ENCODE measurements at places on chromosomes 7 and 10.

- no peak for DNase-seq
Measured at GRCh38 chr10:10730471-10731043, 287.1 kb upstream of the CELF2 start.

- DNase-seq = no peak
Measured at GRCh38 chr10:113933894-113934532, 79.6 kb downstream of the NHLRC2 start.

DNA sequence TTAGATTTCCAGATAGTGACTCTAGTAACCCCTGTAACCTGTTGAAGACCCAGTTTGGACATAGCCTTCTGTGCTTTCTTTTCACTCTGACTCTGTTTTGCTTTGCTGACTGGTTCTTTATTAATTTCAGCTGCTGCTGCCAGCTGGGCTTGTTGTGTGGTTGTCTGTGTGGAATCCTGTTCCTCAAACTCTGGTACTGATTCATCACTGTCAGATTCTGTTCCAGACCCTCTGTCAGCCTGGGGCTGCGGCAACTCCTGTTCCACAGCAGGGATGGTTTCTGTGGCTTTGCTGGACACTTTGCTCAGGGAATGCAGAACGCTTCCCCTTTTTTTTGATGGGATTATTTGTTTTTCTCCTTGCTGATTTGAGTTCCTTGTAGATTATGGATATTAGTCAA lies 104.9 kb downstream of the SEC23IP start:
- no peak for DNase-seq

- DNase-seq = no peak
Measured at GRCh38 chr10:30979956-30980355, 51.7 kb downstream of the ZNF438 start.

DNA sequence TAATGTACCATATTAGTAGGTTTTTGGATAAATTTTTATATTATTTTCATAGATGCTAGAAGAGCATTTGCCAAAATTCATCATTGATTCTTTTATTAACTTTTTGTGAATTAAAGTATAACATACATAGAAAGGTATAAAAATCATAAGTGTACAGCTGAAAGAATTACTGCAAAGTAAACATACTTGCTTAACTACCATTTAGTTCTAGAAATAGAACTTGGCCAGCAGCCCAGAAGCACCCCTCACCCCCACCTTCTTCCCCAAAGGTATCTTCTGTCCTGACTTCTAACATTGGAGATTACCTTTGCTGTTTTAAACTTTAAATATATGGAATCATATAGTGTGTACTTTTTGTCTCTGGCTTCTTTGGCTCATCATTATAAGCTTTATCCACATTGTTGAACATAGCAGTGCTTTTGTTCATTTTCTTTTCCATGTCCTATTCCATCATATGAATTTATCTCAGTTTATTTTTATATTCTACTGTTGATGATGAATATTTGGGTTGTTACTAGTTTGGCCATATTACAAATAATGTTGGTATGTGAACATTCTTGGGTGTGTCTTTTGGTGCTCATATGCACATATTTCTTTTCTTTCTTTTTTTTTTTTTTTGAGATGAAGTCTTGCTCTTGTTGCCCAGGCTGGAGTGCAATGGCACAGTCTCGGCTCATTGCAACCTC lies 142.8 kb downstream of the ADK start:
- no peak for DNase-seq

GRCh38 chr7:131076032-131076431 lies 251.6 kb upstream of the MKLN1 start:
- no peak for DNase-seq

DNA sequence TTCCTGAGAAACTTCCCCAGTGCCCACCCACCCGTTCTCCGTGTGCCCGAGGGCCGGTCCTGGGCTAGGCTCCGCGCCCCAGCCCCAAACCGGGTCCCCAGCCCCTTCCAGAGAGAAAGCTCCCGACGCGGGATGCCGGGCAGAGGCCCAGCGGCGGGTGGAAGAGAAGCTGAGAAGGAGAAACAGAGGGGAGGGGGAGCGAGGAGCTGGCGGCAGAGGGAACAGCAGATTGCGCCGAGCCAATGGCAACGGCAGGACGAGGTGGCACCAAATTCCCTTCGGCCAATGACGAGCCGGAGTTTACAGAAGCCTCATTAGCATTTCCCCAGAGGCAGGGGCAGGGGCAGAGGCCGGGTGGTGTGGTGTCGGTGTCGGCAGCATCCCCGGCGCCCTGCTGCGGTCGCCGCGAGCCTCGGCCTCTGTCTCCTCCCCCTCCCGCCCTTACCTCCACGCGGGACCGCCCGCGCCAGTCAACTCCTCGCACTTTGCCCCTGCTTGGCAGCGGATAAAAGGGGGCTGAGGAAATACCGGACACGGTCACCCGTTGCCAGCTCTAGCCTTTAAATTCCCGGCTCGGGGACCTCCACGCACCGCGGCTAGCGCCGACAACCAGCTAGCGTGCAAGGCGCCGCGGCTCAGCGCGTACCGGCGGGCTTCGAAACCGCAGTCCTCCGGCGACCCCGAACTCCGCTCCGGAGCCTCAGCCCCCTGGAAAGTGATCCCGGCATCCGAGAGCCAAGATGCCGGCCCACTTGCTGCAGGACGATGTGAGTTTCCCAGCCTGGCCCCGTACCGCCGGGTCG lies at the start of gene SCD:
SCD (plus strand) TSS at position 469 of the 803 bp plus-strand sequence; CDS start at position 741, 272 bp downstream.
- peak; percentile 49 for DNase-seq

DNA sequence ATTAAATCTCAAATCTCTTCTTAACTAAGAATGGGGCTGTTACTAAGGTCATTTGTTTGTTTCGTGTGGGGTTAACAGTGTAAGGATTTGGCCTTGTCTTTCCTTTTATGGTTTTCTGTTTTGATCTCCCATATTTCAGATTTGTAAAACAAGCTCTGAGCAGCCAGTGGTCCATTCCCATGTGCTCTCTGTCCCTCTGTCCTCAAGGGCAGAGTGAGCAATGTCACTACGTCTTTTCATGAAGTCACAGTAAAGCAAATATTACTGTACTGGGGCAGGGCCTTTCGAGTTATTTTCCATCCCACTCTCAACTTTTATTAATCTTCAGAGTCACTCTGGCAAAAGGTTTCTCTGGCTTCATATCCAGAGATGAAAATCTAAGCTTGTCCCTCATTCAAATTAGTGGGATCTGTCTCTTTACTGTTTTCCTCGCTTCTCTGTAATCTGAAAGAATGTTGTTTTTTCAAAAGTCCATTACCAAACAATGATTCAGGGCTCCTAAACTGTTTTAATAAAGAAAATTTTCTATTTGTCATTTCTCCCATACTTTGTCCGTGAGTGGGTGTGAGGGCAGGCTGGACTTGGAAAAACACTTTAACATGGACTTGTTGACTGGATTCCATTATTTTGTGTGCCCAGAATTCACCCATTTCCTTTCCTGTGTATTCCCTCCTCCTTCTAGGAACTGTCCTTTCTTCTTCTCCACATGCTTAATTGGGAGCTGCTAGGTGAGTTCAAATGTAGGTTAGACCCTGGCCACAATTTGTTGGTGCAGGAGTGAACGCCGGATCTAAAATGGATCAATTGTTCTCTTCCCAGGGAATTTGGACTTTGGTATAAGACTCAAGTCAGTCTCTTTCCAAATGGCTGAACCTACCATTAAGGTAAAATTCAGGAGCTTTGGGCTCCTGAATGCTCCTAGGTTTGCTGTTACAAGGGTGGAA lies 42.1 kb upstream of the NAMPT start:
- DNase-seq = no peak

GRCh38 chr7:47180516-47180826 lies 401.4 kb downstream of the TNS3 start:
- no peak for DNase-seq

DNA sequence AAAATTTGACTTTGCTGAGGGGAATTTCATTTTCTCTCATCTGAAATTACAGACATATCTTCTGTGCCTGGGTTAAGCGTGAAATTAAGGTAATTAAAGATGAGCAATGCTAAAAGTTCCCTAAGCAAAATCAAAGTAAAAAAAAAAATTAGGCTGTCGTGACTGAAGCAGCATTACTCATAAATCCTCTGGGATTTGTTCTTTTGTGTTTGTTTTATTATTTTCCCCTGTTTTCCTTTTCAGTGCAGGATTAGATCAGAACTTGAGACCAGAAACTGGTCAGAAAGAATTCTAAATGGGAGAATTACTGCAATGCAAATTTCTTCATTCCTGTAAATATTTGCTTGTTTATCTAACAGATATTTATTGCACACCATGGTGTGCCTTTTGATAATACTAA lies 141.4 kb upstream of the BET1 start:
- no peak for DNase-seq

DNA sequence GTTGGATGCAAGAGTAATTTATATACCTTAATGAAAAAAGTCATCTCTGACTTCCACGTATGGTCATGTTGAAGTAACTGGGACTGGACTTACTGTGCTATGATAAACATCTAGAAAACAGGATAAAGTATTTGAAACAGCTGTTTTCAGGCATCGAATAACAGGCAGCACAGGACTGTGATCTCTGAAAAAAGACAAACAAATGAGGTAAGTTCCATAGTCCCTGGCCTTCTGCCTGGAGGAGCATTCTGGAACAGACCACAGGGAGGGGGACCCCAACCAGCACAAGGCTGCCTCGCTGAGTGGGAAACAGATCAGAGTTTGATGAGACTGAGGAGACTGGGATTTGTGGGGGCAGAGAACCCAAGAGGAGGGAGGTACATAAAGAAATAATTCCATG lies 89.1 kb upstream of the HABP2 start:
- no peak for DNase-seq

DNA sequence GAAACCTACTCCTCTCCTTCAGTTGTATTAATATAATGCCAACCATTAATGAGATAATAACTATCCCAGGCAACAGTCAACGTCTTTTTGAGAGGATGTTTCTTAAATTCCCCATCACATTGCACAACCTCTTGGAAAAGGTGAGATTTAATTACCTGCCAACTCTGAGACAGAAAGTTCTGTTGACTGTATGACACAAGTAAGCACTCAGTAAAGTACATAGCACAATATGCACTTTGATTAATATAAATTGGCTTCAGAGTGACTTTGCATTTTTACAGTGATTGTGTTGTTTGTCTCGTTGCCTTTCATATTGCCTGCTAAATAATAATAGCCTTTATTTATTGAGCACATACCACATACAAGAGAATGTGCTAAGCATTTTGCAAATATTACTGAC lies 46.7 kb downstream of the CAV1 start:
- no peak for DNase-seq

DNA sequence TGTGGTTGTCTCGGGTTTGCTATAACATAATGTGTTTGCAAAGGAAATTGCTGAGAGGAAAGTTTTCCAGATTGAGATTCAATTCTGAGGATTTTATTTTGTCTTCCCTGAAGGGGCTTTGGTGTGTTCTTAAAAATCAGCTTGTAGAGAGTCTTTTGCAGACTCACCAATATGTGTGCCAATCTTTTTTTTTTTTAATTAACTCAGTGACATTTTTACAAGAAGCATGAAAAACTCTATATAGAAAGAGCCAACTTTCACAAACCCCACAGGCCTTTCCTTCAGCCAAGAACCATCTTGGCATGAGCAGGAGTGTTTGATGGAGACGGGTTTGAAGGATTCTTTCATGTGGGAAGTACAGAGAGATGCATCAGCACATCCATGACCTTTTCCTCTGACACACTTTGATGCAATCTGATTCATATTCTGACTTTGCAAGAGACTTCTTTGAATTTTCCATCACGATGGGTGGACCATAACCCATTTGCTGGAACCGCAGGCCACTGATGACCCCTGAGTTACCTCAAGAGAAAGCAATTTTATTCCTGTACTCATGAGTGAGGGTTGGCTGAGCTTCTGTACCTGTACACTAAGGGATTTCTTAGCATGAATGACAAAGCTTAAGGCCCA lies 892.6 kb downstream of the XPNPEP1 start:
- no peak for DNase-seq

GRCh38 chr7:155804431-155804831 lies 7.8 kb downstream of the SHH start:
- DNase-seq = no peak

- no peak for DNase-seq
Measured at GRCh38 chr7:66297579-66297978, 92.4 kb downstream of the TPST1 start.

GRCh38 chr10:122507616-122508015 lies 46.3 kb downstream of the HTRA1 start:
- DNase-seq = no peak

DNA sequence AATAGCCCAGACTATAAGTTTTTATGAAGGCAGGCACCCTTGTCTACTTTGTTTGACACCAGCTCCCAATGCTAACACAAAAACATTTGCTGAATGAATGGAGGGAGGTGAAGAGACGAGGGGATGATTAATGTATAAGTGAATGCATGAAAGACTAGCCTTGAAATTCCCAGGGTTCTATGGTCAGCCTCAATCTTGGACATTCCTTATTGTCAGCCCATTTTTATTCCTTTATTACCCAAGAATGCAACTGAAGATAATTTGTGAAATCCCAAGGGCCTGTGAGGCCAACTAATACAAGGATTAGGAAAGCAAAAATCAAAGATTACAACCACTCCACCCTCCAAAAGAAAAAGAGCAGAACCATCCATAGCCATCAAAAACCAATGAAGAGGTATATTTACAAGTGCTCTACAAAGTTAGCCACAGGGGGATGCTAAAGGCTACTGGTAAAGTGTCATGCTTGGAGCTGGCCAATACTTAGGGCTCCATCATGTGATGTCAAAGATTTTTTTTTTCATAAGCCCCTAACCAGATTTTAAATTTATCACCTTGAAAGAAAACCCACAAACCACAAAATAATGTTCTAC lies 40.0 kb upstream of the ASAH2 start:
- DNase-seq = no peak

GRCh38 chr10:44517635-44518034 lies 132.7 kb upstream of the CXCL12 start:
- no peak for DNase-seq

DNA sequence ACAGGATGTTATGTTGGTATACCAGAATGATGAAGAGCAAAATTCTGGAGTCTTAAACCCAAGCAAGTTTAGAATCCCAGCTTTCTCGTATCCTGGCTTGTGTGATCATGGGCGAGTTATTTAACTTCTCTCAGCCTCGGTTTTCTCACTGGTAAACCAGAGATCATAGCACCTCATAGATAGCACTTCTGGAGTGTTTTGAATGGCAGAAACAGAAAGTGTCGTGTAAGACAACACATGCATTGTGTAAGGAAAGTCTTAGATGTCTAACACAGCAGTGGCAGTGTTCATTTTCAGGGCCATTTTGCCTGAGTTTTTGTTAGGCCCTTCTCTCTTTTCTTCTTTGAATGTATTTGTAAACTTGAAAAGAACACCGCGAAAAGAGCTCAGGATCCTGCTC lies 465.1 kb downstream of the AUTS2 start:
- DNase-seq = no peak

DNA sequence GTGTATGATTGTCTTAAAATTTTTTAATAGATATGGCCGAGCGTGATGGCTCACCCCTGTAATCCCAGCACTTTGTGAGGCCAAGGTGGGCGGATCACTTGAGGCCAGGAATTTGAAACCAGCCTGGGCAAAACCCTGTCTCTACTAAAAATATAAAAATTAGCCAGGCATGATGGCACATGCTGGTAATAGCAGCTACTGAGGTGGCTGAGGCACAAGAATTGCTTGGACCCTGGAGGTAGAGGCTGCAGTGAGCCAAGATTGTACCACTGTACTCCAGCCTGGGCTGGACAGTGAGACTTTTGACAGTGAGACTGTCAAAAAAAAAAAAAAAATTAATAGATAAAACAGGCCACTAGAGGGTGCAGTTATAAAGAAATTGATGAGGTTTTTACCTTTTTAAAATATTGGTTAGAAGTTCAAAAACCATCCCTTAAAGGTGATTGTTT lies 20.5 kb downstream of the NOM1 start:
- DNase-seq = no peak
